ENCODE measurements at places on chromosomes 16 and 17.
A peak's percentile ranks its signal among the peaks of the same experiment; 100 is the strongest.

DNA sequence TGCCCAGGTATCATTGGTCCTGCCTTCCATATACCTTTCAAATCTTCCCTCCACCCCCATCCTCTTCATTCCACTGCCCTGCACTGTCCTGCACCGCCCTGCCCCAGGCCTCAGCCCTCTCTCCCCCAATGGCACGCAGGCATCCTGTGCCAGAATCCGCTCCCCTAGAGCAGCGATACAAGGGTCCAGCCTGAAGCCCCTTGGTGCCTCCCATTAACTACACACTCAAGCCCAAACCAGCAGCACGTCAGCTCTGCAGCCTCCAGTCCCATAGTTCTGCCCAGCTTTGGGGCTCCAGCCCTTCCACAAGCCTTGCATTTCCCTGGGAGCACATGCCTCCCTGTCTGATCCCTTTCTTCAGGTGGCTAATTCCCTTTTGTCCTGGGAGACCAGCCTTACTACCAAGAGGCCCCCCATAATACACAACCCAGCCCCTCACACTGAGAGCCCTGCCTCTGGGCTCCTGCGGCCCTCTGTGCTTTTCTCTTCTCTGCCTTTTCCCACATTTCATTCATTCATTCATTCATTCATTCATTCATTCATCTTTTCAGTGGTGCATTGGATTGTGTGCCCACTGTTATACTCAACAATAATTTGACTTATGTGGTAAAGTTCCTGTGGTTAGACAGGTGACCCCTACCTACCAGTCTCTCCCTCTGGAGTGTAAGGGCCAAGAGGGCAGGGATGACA lies 26.8 kb upstream of the DLX3 start:
- DNase-seq, result no peak

- DNase-seq, result no peak
These were observed 3.1 kb upstream of the CIAO3 start for GRCh38 chr16:743794-744500.

DNA sequence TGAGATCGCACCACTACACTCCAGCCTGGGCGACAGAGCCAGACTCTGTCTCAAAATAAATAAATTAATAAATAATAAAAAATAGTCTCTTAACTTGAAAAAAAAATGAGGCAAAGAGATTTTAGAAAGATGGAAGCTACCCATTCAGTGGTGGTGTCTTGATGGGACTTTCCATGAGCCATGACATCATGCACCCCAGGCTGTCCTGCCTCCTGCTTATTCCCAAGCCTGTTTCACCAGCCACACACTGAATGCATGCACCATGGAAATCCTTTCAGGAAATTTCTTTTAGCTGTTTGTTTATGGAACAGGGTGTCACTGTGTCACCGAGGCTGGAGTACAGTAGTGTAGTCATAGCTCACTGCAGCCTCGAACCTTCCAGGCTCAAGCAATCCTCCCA lies 8.9 kb upstream of the DLX3 start:
- DNase-seq, result no peak

- no peak for DNase-seq
These were observed 63.2 kb downstream of the NKD1 start for GRCh38 chr16:50611332-50611934.

- DNase-seq, result no peak
These were observed 141.4 kb downstream of the TMEM132E start for GRCh38 chr17:34720760-34721159.

DNA sequence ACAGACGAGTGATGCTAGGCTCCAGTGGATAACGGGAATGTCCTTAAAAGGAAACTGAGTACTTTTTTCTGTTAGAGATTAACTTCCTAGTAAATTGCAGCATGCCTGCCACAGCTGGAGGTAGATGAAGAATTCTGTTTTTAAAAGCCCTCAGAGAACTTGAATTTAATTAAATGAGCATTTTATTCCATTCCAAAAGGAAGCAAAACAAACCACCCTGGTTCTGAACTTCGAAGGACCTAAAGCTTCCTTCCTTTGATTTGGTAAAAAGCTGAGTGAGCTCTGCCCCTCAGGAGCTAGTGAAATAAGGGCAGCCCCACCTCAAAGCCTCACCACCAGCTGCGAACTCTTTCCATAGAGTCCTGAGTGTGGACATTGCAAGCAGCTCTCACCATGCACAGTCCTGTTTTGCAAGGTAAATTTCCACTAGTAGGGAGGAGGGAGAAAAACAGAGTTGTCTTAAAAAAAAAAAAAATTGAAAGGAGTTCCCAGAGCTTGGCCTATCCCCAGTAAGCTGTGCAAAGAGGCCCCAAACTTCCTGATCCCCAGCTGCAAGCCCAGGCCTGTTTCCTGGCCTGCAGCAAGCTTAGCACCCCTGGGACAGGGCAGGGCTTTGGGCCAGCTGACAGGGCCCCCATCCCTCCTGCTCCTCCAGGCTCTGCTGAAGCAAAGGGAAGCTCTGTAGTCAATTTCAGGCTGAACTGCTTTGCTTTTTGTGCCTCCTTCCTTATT lies 11.2 kb downstream of the CHD9NB start:
- no peak for DNase-seq

DNA sequence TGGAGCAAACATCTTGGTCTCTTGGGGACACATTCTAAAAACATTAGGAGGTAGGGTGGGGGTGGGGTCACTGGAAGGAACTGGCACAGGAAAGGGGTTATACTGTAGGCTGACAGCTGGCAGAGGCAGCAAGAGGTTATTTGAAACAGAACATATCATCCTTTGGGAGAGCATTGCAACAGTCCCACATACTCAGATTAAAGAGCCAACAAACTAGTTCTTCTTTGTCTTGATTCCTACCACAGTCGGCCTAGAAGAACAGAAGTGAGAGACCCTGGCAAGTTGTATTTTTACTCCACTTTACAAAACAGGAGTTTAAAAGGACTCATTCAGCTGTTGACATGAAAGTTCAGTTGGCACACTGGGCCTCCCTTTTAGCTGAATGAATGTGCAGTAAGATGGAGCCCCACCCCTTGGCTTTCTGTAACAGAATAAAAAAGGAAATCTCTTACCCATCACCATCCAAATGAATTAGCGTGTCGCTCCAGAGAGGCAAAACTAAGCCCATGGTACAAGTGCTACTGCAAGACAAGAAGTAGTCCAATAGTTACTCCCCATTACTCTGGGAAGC lies 54.6 kb upstream of the CORO6 start:
- no peak for DNase-seq

DNA sequence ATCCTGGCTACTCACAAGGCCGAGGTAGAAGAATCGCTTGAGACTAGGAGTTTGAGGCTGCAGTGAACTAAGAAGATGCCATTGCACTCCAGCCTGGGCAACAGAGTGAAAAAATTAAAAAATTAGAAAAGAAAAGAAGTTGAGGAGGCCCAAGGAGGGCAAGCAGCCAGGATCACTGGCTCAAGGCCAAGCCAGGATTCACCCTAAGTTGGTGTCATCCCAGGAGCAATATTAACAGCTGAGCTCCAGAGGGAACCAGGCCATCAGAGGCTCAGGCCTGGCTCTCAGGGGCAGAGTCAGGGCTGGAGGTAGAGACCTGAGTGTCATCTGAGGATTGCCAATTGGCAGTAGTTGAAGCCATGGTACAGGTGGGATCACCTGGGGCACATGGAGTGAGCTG lies 20.7 kb downstream of the DRC3 start:
- DNase-seq, result no peak

GRCh38 chr17:47978324-47978723 lies 7.4 kb downstream of the CDK5RAP3 start:
- DNase-seq, result peak; percentile 16

- DNase-seq, result peak; percentile 32
These were observed 577 bp downstream of the TTC19 start for GRCh38 chr17:15999974-16000827.

- no peak for DNase-seq
These were observed 45.2 kb downstream of the TMEM100 start for GRCh38 chr17:55677446-55677845.

DNA sequence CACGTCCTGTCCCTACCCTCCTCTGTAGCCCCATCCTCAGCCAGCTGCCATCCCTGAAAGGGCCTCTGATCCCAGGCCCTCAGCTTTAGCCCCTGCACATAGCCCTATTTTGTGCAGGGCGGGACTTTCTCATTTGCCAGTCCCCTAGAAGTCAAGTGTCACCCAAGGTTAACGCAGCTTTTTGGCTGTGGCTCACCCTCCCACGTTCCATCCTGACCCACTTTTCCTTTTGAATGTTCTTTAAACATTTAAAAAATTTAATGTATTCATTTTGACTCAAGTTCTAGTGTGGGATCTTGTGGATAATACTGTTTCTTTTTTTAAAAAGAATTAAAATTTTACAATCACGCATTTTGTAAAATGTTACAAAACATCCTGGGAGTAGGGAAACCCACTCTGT lies 62.2 kb upstream of the LGALS9 start:
- DNase-seq, result no peak

DNA sequence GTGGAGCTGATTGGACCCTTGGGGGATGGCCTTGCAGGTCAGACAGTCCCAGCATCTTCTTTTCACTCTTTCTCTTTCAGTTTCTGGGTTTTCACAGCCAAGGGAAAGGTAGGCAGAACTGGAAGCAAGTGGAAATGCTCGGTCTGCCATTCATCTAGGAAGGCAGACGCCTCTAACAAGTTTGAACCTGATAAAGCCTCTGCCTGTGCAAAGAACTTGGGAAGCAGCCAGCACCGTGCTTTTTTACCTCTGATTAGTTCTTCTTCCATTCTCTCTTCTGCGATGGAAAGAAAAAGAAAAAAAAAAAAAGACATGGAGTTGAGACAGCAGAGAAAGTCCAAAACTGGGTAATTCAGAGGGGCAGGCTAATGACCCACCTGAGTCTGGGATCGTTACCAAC lies 997.8 kb upstream of the EEF2KMT start:
- no peak for DNase-seq

GRCh38 chr17:37671824-37672547 lies 28.7 kb upstream of the DDX52 start:
- no peak for DNase-seq

DNA sequence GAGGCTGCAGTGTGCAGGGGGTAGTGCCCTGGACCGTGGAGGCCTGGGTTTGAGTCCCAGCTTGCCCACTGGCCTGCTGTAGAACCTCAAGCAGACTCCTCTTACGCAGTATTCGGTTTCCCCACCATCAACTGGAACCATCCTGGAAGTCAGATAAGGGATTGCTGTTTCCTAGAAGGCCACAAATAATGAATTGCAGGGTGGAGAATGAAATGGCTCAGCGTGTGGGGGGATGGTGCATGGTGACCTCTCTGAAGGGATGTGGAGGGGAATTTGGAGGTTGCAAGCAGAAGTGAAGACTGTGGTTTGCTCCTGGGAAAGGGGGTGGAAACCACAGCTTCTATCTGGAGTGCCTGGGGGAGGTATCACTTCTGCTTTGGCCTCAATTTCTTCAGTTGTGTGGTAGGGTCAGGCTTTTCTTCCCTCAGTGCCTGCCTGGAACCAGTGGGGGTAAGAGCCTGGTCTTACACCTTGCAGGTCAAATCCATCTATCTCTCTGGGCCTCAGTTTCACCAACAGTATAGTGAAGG lies 1.7 kb downstream of the ADGRG5 start:
- DNase-seq, result no peak

DNA sequence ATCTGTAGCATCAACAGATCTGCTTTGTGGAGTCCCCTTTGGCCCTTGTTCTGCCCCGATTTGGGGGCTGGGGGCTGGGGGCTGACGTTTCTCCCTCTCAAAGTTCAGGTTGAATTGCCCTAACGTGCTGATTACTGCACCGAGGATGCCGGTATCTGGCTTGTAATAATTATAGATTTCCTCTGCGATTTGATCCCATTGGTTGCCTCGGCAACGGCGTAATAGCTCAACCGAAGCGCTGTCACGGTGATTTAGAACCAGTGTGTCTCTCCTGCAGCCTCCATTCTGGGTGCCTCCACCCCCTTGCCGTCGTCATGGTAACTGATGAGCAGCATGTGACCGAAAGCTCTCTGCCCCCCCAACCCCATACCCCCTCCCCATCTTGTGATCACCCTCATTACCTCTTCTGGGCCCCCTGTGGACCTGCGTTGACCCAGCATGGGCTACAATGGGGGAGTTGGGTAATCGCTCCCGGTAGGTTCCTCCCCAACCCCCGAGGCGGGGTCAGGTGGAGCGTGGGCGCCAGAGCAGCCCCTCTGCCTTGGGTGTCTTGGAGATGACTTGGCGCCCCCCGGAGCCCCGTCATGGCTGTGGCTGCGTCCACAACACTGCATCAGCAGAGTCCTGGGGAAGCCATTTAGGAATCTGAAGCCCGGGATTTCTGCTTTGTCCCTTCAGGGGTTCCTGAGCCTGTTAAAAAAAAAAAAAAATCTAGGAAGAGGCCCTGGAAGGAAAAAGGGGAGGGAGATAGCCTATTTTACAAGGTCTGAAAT lies 38.4 kb downstream of the ABAT start:
- no peak for DNase-seq

- no peak for DNase-seq
These were observed 32.5 kb downstream of the ADCY7 start for GRCh38 chr16:50298591-50299507.

DNA sequence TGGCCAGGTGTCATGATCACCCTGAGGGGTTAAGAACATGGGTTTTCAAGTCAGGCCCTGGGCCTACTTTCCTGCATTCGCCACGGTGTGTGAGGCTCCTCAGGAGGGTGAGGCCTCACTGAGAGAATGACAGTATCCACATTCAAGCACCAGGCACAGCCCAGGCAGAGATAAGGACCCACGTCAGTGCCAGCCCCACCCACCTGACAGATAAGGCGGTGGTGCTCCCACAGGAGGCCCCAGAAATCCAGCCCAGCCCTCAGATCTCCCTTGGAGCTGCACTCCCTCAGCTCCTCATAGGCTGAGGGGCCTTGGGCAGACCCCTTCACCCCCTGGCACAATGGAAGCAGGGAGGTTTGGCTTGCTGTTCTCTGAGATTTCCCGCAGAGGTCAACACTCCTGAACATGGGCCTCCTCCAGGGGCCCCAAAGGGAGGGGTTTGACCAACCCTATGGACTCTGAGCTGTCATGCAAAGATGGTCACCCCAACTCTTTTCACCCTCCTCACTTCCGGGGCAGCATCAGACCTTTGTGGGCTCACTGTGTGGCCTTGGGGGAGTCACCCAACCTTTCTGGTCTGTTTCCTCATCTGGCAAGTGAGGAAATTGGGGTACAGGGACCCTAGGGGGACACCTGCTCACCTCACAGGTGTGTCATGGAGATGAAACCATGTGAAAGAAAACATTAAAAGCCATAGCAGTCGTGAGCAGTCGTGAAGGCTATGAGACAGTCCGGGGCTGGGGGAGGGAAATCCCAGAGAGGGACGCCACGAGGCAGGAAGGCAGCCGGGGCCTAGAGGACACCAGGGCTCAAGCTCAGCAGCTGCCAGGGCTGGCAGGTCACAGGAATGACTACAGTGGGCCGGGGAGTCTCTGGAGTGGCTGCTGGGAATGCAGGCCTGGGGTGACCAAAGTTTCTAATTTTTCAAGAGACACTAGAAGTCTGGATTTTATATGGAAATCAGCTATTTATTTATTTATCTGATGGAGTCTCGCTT lies 15.4 kb downstream of the PLLP start:
- no peak for DNase-seq

DNA sequence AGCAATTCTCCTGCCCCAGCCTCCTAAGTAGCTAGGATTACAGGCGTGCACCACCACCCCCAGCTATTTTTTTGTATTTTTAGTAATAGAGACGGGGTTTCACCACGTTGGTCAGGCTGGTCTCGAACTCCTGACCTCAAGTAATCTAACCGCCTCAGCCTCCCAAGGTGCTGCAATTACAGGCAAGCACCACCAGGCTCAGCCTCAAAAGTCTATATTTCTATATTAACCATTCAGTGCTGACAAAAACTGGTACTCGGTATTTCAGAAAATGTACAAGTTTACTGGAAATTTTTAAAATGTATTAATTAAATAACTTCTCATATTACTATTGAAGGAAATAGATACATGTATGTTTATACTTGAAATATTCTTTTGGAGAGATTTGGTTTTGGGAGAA lies 1.4 kb upstream of the HEXD start:
- no peak for DNase-seq

- DNase-seq, result no peak
These were observed 164.3 kb downstream of the ABCC12 start for GRCh38 chr16:47991491-47991890.
